ENCODE measurements at places on chromosomes 3 and 15.

DNA sequence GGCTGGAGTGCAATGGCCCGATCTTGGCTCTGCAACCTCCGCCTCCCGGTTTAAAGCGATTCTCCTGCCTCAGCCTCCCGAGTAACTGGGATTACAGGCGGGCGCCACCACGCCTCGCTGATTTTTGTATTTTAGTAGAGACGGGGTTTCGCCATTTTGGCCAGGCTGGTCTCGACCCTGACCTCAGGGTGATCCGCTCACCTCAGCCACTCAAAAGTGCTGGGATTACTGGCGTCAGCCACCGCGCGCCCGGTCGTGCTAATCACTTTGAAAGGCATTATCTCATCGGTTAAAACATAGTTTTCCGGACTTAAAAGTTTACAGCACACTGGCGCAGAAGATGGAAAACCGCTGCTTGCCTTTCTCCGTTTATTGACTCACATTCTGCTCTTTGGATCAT lies 27.6 kb upstream of the MTHFS start:
- no peak for DNase-seq

- DNase-seq: no peak
Measured at GRCh38 chr3:160398820-160399124, 253 bp downstream of the IFT80 start.

- no peak for DNase-seq
Measured at GRCh38 chr3:48928679-48929078, 10.0 kb downstream of the ARIH2 start.

- no peak for DNase-seq
Measured at GRCh38 chr15:38671006-38671387, 106.4 kb upstream of the RASGRP1 start.

DNA sequence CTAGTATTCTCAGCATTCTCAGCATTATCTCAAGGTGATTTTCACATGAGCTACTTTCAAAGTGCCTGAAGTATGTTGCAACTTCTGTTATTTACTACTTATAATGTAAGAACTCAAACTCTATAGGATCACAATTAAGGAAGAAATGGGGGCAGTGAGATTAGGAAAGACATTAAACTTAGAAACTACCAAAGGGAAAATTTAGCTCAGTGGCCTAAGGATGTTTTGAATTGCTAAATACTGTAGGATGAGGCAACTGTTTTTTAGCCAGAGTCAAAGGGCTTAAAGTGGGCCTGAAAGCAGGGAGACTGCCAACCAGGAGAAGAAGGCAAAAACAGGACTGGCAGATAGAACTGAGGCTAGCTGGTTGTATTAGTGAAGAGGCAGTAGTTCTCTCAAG lies 55.5 kb upstream of the MBNL1 start:
- DNase-seq: no peak

GRCh38 chr15:99399061-99399460 lies 147.8 kb downstream of the LRRC28 start:
- no peak for DNase-seq

DNA sequence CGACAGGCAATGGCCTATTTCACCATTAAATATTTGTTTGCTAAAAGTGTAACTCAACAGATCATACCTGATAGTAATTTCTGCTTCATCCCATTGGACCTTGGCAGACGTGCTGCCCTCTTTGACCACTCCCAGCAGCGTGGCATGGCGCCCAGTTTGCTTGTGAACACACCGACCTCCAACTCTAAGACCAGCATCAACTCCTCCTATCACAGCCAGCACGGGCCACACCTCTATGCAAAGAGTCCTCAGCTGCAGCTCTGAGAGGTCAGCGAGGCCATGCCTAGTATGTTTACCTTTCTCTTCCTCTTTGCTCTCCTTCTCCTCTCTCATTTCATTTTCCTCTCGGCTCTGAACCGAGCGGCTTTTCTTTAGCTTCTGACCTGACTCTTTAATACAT lies 80.6 kb downstream of the FBXL22 start:
- no peak for DNase-seq

DNA sequence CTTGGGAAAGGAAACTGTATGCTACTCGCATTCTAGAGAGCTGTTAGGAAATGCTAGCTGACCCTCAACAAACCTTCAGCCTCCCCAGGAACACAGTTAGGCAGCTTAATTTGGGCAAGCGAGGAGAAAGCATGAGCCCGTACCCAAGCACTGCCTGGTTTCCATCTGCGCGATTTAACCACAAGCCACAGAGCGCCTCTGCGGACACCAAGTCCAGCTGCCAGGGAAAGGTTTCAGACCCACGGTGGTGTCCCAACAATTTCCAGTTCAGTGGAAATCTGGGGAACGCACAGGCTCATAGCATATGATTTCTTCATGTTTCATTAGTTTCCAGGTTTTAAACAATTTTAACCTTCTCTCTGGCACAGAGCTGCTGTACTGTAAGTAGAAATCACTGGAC lies 617.6 kb downstream of the FHIT start:
- DNase-seq: no peak

GRCh38 chr3:112871735-112872134 lies 25.1 kb upstream of the CD200R1L start:
- no peak for DNase-seq

GRCh38 chr3:108388136-108389132 lies 92.1 kb downstream of the HHLA2 start:
- no peak for DNase-seq

DNA sequence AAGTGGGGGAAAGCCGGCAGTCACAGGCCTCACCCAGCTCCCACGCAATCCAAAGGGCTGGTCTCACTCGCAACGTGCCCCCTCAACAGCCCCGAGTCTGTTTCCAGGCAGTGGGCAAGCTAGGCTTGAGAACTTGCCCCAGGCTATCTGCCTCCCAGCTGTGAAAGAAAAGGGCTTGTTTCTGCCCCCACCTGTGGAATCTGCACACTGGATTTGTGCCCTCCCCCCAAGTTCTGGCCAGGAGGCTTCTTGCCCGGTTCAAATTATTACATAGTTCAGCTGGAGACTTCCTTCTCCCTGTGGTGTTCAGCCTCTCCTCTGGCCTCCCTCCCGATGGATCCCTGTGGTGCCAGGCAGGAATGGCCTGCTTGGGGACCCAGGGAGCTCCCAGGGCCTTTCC lies 283.9 kb upstream of the LYSMD4 start:
- no peak for DNase-seq

GRCh38 chr3:196189566-196190347 lies 21.4 kb downstream of the ZDHHC19 start:
- DNase-seq: no peak

DNA sequence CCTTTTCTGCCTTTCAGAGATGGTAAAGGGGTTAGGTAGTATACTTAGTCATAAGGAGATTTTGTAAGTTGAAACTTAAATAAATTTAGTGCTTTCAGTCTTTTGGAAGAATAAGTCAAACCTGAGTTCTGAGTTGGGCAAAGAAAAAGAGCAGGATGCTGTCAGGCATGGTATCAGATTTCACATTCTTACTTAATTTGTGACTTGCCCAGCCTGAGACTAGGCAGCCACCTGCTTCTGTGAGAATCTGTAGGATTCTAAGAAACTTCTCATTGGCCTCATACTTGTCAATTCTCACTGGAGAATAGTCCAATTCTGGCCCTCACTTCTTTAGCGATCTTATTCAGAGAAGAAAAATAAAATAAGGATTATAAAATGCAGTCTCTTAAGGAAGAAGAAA lies 577.5 kb downstream of the DIPK2A start:
- DNase-seq: no peak

GRCh38 chr3:6721491-6721890 lies 139.4 kb upstream of the GRM7 start:
- no peak for DNase-seq

DNA sequence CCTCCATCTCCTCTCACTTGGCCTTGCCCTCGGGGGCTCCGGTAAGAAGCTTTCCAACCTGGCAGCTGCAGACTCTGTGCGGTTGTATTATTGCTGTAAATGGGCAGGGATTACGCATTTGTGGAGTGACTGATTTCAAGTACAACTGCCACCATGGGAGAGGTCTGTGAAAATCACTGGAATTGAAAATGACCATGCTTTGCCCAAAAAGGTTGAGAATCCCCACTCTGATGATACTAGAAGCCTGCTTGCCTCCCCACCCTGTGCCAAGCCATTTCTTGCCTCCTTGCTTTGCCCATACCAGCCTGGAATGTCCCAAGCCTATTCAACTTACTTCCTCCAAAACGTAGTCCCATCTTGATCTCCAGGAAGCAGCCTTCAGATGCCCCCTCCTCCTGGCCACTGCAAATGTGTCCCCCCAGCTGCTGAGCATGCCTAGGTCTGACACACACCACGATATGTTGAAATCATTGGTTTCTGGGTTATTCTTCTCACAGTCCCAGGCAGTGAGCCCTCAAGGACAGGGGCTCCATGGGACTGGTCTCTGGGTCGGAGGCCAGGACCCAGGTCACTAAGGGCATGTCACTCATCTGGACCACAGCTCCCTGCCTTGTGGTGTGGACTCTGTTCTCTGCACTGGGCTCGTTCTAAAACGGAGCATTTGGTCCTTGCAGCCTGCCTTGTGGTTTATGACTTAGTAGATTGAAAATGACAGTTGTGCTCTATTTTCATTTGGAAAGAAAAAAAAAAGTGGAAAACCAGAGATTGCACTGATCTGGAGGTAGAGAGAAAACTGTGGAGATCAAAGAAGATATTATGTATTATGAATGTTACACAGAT lies 42.9 kb downstream of the SMAD3 start:
- DNase-seq: no peak

DNA sequence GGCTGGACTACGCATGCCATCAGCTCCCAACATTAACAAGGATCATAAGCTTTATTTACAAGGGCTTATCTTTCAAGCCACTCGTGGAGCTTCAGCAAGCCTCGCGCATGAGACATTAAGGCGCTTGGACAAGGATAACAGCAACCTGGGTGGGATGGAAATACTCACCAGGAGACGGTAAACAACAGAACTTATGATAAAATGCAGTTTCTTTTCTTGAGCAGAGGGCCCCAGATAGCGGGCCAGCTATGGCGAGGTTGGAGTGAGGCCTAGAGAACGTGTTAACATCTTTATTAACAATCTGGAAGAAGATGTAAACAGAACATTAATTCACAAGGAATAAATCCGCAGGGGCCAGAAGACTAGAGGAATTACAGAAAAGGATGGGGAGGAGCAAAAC lies 158.2 kb downstream of the NTRK3 start:
- DNase-seq: no peak

GRCh38 chr15:89174476-89174875 lies 46.9 kb downstream of the RLBP1 start:
- no peak for DNase-seq
